Kidney (tissue), 22 donors: ENCODE measurements at places on chromosomes 2 and 18.

GRCh38 chr18:32439802-32440201 lies 30.9 kb downstream of the GAREM1 start:
- no peak overlapping the region for H3K27ac ChIP-seq
- no peak for DNase-seq
- no peaks in the 10 kb centered on the region for H3K4me1 ChIP-seq
- no peaks in the 10 kb centered on the region for H3K27me3 ChIP-seq
- no peaks in the 10 kb centered on the region for H3K36me3 ChIP-seq
- no peak overlapping the region for H3K4me3 ChIP-seq

DNA sequence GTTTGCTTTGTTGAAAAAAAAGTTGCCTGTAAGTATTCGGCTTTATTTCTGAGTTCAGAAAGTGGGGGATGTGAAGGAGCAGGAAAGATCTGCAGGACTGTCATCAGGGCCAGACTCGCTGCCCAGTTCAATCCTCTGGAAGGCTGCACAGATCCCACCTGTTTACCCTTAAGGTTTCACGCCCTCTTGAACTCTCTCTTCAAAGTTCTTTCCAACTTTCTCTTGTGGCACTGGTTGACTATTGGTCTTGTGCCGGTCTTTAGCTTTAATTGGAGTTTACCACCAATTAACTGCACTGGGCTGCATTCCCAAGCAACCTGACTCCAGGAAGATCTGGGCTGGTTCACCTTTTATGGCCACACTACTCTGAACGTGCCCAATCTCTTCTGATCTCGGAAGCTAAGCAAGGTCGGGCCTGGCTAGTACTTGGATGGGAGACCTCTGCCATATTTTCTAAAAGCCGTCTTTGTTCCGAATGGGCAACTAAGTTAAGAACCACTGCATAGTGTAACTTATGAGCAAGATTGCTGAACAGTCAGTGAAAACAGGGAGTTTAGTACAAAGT lies 495.0 kb downstream of the DPP10 start:
- no peaks in the 10 kb centered on the region for H3K36me3 ChIP-seq
- DNase-seq: no peak
- H3K4me1 ChIP-seq: no peaks in the 10 kb centered on the region
- no peak overlapping the region for H3K4me3 ChIP-seq
- H3K27me3 ChIP-seq: no peaks in the 10 kb centered on the region
- no peak overlapping the region for H3K27ac ChIP-seq

DNA sequence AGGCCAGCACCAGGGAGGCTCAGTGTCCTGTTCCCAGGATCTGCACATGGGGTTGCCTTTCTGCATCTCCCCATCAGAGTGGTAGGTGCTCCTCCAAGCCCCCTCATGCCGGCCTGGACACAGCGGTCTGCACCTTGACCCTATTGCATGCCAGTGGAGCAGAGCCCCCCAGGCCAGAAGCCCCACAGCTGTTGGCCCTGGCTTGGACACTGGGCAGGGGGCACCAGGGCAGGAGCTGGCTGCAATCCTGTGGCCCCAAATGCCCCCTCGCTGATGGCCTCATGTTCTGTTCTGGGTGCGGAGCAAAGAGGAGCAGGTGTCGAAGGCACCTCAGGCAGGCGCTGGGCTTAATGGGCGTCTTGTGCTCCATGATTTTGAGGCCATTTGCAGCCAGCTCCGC lies 62.7 kb downstream of the CCDC74A start:
- no peaks in the 10 kb centered on the region for H3K27me3 ChIP-seq
- no peak for DNase-seq
- no peak overlapping the region for H3K27ac ChIP-seq
- H3K4me3 ChIP-seq: no peak overlapping the region
- H3K4me1 ChIP-seq: no peaks in the 10 kb centered on the region
- H3K36me3 ChIP-seq: no peaks in the 10 kb centered on the region

- no peaks in the 10 kb centered on the region for H3K36me3 ChIP-seq
- H3K27ac ChIP-seq: no peak overlapping the region
- H3K4me3 ChIP-seq: no peak overlapping the region
- H3K27me3 ChIP-seq: no peaks in the 10 kb centered on the region
- no peaks in the 10 kb centered on the region for H3K4me1 ChIP-seq
- no peak for DNase-seq
Measured at GRCh38 chr18:56738184-56738583, 87.0 kb downstream of the WDR7 start.

DNA sequence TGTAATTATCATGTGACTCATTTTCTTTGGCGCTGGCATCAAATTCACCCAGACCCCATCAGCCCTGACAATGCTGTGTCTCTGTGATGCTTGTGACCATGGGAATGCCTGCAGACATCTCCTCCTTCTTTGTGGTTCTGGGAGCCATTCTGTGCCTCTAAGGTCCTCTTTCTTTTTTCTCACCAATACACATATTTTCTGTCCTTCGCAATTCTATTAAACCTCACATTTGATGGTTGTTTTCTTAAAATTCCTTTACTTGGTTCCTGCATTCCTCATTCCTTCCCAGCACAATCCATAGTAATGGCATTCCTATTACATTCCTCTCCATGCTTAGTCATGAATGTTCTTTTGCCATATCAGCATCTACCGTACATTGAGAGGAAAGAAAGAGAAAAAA lies 375.3 kb downstream of the PIK3C3 start:
- no peak overlapping the region for H3K27ac ChIP-seq
- no peak for DNase-seq
- H3K4me3 ChIP-seq: no peak overlapping the region
- no peaks in the 10 kb centered on the region for H3K27me3 ChIP-seq

- H3K36me3 ChIP-seq: peaks cover 21% of the 10 kb centered on the region
- no peaks in the 10 kb centered on the region for H3K27me3 ChIP-seq
- H3K4me3 ChIP-seq: no peak overlapping the region
Measured at GRCh38 chr2:200814276-200814815, 2.6 kb downstream of the BZW1 start.
